ENCODE measurements at places on chromosomes 1 and 21. TPM values are rescaled to one million over a fixed set of nuclear protein-coding genes. Genes with fewer than 3 reads are reported as not detected.
A peak's percentile ranks its signal among the peaks of the same experiment; 100 is the strongest.

DNA sequence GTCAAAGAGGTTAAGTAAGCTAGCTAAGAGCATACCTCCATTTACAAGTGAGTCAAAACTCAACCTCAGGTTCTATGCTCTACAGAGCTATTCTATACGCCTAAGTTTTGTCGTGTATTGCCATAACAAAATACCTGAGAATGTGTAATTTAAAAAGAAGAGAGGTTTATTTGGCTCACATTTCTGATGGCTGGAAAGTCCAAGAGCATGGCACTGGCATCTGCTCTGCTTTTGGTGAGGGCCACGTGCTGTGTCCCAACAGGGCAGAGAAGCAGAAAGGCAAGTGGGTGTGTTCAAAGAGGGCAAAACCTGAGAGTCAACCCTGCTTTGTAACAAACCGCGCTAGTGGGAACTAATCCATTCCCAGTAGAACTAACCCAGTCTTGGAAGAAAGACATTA is 60.9 kb upstream of the POU2F1 start:
- no peak for DNase-seq

DNA sequence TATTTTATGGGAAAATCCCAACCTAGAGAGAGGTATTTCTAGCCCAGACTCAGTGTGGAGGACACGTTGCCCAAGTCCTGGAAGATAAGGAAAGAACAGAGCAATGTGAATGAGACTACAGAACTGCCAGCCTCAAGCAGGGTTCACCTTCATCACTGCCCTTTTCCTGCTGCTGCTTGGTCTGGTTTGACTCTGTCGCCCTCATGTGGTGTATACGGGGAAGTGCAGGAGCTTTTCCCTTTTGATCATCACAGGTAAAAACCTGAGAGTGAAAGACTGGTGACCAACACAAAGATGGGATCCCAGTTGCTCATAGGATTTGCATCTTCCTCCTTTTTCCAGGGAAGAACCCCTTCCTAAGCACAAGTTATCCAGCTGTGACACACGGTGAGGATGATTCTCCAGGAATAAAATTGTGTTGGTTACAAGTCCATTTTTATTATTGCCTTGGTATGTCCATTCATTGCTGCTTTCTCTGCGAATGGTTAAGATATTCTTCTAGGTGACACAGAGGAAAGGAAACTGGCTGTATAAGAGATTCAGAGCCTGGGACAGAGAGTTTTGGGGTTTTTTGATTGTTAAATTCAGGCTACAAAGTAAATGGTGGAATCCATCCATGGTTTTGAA is 89.5 kb upstream of the CD53 start:
- DNase-seq: peak; percentile 32

DNA sequence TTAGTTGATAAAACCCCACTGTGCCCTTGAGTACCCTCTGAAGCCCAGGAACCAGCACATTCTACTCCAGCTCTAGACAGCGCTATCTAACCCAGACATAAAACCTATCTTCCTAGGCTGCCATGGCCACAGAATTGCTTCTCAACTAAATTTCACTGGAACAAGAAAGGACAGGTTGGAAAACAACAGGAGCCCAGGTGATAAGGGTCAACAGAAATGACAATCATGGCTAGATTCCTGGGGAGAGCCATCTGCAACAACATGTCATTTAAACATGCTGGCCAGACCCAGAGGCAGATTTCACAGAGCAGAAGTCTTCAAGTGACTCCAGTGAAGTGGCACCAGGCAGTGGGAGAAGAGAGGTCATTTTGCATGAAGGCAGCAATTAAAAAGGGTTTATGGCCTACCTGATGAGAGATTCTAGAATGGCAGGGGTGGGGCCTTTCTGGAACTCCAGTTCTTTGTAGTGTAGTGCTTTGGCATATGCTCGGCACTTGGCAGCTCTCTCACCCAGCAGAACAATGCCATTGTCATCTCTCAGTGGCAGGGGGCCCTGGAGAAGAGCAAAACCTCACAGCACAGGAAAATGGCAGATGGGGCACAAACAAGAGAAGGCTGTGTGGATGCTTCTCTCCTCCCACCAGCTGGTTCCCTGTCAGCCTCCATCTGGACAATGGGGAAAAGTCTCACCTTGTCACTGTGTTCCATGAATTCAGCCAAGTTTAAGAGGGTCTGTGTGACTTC is 9.9 kb downstream of the ANGPTL7 start:
- no peak for DNase-seq

- no peak for DNase-seq
These were observed 35.6 kb downstream of the PRPF38A start for GRCh38 chr1:52439976-52440375.

DNA sequence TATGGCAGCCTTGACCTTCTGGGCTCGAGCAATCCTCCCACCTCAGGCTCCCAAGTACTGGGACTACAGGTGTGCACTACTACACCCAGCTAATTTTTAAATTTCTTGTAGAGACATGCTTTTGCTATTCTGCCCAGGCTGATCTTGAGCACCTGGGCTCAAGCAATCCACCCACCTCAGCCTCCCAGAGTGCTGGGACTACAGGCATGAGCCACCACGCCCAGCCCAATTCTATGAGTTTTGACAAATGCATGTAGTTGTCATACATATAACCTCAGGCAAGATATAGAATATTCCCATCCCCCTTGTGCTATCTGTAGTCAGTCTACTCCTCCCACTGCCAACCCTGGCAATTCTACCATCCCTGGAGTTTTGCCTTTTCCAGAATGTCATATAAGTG is 38.7 kb upstream of the TTC22 start:
- no peak for DNase-seq

DNA sequence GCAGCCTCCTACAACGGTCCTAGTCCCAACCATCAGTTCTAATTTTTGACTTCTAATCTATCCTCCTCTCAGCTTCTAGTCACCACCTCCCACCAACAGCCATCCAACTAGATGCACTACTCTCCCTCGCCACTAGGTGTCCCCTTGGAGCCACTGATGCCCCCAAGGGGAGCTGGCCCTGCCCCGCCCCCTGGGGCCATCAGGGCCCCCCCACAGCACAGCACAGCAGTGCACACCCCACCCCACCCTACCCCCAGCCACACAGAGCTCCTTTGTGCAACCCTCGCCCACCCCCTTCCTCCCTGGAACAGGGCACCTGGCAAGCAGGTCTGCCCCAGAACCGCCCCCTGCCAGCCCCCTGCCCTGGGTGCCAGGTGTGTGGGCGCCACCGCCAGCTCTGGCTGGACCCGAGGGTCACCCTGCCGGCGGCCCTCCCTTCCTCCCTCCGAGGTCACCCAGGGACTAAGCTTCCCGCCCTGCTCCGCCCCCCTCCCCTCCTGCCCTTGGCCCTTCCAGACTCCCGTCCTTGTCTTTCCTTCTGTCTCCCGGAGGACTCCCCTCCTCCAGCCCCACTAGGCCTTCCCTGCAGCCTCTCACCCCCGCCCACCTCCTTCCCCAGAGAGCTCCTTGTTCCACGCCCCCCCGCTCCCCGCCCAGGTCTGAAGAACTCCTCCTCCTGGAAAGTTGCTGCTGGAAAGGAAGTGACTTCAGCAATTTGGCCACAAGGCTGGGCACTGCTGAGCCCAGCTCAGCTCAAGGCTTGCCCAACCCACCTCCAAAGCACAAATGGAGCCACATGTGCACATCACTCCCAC is 47.0 kb downstream of the AHDC1 start:
- DNase-seq: peak; percentile 88

DNA sequence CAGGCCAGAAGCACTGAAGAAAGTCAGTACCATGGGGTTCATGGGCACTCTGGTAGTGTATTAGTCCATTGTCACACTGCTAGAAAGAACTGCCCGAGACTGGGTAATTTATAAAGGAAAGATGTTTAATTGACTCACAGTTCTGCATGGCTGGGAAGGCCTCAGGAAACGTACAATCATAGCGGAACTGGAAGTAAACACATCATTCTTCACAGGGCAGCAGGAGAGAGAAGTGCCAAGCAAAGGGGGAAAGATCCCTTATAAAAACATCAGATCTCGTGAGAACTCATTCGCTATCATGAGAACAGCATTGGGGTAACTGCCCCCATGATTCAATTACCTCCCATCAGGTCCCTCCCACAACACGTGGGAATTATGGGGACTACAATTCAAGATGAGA is 20.2 kb upstream of the ROR1 start:
- no peak for DNase-seq

GRCh38 chr1:37174341-37174740 is 140.0 kb upstream of the GRIK3 start:
- no peak for DNase-seq

DNA sequence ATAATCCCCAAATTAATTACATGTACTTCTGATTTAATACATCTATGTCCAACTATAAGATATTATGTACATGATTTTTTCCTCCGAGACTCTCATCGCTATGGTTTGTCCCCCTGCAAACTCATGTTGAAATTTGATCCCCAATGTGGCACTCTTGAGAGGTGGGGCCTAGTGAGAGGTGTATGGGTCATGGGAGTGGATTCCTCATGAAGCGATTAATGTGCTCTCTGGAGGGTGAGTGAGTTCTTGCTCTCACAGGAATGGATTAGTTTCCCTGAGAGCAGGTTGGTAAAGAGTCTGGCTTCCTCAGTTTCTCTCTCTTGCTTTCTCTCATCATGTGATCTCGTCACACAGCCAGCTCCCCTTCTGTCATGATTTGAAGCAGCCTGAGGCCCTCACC is 16.1 kb downstream of the HSF2BP start:
- DNase-seq: no peak

DNA sequence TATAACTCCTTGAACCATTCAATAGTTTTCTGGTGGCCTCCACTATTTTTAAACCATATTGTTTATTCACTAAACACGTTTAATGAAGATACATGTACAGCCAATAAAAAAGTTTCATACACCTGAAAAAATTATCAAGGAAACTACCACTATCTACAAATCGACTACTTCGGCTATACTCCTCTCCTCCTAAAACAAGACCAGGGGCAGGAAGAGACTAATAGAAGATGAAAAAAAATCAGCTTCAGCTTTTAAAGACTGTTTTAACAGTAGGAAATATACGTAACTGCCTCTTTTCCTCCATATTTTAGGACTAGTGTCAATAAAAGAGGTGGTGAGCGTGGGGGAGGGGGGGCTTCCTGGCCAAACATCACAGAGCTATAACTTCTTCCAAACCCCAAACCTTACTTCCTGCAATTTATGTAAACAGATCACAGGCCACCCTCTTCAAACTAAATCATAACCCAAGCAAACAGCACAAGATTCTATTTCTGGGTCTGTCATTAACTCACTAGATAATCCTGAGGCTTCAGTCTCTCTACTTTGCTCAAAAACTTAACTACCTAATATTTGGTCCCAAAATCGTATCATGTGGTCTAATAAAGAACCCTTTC is 15.1 kb downstream of the FOXJ3 start:
- DNase-seq: no peak

- DNase-seq: no peak
These were observed 29.6 kb downstream of the RUNX3 start for GRCh38 chr1:24900486-24900849.

DNA sequence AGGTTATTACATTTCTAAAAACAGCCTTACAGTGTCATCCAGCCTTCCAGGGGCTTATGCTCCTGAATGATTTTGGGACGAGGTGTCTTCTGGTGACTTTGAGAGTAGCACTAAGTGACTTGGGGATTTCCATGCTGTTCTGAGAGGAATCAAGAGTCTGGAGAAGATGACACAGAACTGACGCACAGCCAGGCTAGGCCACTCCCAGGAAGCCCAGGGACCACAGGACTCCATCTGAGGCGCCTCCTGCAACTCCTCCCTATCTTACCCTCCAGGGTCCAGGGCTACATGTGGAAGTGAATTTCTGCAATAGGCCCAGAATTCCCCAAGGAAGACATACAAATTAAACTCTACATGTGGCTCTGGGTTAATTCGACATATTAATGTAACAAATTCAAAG is 92.5 kb downstream of the SLC25A24 start:
- DNase-seq: no peak

GRCh38 chr1:93829061-93829460 is 49.9 kb downstream of the DNTTIP2 start:
- DNase-seq: no peak

GRCh38 chr1:160748181-160748877 is 9.3 kb downstream of the SLAMF7 start:
- DNase-seq: no peak

DNA sequence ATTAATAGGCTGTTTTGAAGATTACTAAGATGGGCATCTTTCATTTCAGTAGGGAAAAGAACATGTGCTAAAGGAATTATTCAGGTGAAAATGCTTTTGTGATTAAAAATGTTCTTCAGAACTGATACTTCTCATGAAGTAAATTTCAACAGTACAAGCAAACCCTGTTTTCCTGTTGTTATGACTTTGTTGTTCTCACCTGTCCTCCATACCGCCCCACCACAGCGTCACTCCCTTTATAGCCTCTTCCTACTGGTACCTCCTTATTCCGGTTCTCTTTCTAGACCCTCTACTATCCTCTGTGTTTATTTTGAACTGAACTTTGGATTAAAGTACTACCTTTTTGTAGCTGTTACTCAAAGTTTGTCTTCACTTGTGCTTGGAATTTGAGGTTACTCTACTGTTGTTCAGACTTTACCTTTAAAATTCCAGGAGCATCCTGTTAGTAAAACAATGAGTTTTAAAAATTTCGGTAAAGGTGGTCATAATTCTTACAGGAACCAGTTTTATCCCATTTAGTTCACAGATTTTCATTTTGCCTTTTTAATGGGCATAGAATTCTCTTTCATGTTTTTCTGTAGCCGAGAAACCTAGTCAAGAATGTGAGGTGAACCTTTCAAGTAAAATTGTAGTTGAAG is 10.9 kb downstream of the CNST start:
- DNase-seq: no peak

GRCh38 chr21:18518054-18518481 is 114.5 kb upstream of the TMPRSS15 start:
- DNase-seq: no peak

GRCh38 chr1:107532318-107532717 is 391.5 kb downstream of the NTNG1 start:
- no peak for DNase-seq

GRCh38 chr1:172653015-172653709 is 5.7 kb upstream of the FASLG start:
- DNase-seq: peak; percentile 35

GRCh38 chr21:40792691-40793456 is 54.1 kb downstream of the DSCAM start:
- DNase-seq: no peak

GRCh38 chr1:109668123-109668775 is 392 bp downstream of the GSTM2 start:
- no peak for DNase-seq

GRCh38 chr1:68230901-68231626 is 1.3 kb downstream of the WLS start:
- DNase-seq: peak; percentile 38

CACNA1E gene
- not detected for total RNA-seq

SPOCD1 gene
- 8.4 TPM for total RNA-seq

HPCAL4 gene
- not detected for total RNA-seq
